ENCODE measurements at places on chromosomes 1 and 21.

DNA sequence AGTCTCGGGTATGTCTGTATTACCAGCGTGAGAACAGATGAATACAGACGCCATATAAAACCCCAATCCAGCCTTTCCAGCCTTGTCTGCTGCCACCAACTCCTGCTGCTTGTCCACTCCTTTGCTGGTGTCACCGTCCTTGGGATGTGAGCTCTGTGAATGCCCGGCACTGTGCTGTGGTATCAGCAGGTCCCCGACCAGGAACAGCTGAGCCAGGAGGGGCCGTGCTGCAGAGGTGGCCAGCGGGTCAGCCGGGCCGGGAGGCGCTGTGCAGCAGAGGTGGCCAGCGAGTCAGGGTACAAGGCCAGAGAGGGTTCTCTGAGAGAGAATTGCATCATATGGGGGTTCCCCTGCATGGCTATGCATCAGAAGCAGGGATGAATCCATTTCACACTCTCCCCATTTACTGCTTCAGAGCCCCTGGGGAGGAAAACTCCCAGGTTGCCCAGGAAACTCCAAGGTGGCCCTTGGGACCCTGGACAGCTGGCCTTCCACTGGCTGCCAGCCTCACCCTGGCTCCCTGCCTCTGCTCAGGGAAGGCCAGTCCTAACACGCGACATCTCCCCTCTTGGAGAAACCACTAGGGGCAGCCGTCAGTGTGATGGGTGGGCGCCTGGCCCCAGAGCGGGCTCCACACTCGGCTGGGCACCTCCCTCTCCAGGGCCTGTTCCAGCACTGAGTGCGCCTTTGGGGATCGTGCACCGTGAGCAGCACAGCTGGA is 122.4 kb upstream of the COL6A1 start:
- DNase-seq = no peak

- no peak for DNase-seq
These were observed 940 bp upstream of the PRKCZ start for GRCh38 chr1:2049225-2049717.

- no peak for DNase-seq
These were observed 35.9 kb downstream of the ST3GAL3 start for GRCh38 chr1:43743206-43743605.

GRCh38 chr1:164659621-164660411 is 100.8 kb downstream of the PBX1 start:
- no peak for DNase-seq

DNA sequence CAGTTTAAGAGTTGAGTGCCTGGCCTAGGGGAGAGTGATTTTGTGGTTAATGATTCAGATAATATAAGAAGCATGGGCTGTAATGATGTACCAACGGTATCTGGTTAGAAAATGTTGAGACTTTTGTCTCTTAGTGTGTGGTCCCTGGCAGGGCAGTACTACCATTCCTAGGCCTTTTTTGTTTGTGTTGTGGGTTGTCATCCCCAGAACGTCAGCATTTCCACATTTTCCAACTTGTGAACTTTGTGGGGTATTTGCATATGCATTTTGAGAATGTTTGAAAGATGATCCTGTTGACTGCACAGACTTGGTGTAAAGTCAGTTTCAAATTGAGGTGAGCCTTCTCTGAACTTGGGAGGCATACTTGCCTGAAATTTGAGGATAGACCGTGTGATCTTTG is 11.4 kb downstream of the NEK7 start:
- DNase-seq = peak; percentile 79

GRCh38 chr1:33049371-33049770 is 12.7 kb upstream of the AK2 start:
- no peak for DNase-seq

DNA sequence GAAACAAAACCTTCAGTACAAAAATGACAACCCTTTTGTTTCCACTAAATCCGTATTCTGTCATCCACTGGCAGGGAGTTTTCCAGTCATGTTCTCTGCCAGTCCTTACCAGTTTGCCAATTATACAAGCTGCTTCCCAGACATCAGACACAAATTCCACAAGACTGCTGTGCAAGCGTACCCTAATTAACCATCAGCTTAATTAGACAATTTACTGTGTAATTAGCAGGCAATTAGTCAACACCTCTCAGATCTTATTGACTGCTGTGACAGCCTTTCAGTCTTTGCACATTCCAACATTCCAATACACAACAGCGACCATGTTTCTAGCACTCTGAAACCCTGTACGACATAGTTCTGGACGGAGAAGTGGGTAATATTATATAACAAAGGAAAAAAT is 420.1 kb downstream of the DPYD start:
- DNase-seq = no peak

DNA sequence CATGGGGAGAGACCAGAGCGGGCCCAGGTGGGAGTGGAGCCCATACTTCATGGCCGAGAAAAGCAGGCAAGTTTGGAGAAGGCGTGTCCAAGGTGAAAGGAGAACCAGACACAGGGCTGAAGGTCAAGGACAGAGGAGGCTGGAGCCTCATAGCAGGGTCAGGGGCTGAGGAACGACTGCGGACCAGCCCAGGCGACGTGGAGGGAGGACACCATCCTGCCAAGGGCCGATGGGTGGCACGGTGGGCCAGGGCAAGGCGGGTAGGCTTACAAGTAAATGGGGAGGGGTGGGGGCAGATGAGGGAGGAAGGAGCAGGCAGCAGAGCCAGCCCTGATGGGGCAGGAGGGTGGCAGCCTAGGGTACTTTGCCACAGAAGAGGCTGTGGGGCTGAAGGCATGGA is 18.2 kb upstream of the GPR153 start:
- no peak for DNase-seq

DNA sequence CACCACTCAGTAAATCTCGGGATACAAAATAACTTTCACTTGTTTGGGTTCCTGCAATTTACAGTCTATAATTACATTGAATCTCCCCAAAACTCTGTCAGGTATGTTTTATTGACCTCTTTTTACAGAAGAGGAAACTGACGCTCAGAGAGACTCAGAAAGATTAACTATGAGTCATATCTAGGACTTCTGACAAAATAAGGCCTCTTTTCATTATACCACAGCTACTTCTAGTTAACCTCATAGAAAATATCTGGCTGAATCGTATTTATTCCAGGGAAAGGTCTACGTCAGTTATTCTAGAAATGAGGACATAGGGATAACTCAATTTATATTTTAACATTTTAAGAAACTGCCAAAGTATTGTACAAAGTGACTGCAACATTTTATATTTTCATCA is 211.1 kb upstream of the FAM78B start:
- DNase-seq = no peak

GRCh38 chr1:204376919-204377799 is 17.4 kb upstream of the PLEKHA6 start:
- DNase-seq = no peak

DNA sequence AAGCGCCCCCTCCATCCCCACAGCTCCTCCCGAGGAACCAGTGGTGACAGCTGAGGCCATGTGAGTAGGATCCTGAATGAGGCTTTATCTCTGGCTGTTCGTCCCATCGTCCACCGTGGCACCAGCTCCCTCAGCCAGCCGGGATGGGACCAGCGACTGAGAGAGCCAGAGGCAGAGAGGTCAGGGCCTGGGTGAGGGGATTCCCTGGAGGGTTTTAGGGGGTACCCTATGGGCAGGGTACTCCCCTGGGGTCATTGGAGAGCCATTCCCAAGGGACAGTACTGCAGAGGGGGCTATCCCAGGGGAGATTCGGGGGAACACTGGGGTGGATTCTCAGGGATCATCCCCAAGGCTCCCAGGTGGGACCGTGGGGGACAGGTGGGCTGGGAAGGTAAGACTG is 2.4 kb downstream of the TMEM125 start:
- DNase-seq = no peak

DNA sequence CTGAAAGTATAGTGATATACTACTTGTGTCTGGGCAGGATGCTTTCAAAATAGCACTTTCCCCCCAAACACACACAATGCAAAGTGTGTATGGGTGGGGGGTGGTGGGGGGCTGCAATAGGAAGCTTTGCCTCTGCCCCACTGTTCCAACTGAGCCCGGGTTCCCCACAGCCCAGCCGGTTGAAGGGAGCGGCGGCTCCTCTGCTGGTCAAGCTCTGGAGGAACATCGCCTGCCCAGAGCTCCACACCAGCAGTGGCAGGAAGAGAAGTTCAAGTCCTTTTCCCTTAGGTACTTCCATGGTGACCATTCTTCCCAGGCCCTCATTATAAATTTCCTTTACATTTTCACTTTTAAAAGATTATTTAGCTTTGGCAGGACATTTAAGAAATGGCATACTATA is 74.9 kb downstream of the CAPZB start:
- DNase-seq = no peak

- DNase-seq = no peak
These were observed 59.1 kb downstream of the PLXNA2 start for GRCh38 chr1:208184966-208185654.

- DNase-seq = no peak
These were observed 344.6 kb downstream of the LMO4 start for GRCh38 chr1:87673309-87673708.

DNA sequence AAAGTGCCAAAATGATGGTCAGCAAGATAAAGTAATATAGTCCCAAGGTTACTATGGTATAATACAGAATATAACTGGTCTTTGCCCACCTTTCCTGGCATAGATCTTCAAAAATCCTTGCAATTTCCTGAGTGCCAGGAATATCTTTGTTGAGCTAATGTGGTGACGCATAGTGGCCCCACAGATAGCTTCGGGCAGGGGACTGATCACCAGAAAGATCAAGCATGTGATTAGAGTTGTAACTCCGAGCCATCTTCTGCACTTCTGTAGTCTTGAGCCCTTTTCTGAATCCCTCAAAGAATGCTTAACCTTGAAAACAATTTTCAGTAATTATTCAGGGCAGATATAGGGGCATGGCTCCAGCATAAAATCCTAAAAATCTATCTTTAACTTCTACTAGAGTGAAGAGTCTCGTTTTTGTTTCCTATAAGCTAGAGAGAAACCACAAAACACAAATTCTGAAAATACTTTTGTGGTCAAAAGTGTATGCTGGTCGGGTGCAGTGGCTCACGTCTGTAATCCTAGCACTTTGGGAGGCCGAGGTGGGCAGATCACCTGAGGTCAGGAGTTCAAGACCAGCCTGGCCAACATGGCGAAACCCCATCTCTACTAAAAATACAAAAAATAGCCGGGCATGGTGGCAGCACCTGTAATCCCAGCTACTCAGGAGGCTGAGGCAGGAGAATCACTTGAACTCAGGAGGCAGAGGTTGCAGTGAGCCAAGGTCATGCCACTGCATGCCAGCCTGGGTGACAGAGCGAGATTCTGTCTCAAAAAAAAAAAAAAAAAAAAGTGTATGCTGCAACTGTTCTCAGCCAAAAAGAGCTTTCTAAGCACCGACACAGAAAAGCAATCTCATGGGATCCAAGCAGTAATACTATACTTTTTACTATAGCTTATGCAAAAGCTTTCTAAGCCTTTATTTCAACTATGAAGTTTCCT is 62.8 kb downstream of the NVL start:
- no peak for DNase-seq

DNA sequence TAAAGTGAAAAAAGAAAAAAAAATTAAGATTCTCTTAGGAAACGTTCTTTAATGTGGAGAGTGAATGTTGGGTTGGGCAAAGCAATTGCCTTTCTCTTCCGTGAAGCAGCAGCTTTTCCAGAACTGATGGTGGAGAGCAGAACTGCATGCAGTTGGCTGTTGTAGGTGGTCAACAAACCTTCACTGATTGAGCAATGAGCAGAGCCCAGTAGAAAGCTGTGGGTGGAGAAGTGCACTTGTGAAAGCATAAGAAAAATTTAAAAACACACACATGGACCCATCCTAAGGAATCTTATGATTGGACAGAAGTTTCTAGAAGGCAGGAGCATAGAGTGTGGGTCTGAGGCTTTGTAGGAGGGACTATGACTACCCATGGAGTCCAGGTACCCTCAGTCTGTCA is 4.5 kb downstream of the PRELP start:
- DNase-seq = peak; percentile 13

DNA sequence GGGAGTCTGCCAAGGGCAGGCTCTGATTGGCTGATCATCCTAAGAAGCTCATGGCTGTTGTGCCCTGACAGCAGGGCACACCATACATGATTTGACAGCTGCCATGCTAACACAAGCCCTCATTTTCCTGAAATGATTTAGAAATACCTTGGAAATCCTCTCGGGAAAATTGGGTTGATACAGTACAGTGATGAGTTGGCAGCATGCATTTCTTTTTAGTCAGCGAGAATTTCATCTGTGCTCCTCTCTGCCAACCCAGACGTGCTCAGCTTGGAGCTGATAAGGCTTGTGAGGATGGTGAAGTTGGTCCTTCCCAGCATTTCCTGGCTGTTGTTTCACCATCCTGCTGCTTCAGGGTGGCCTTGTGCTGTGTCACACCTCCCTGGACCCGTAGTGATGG is 22.6 kb upstream of the KCNQ4 start:
- DNase-seq = no peak

- DNase-seq = peak; percentile 22
These were observed 35.8 kb downstream of the EVI5 start for GRCh38 chr1:92749024-92749634.

- no peak for DNase-seq
These were observed 394.3 kb downstream of the NTNG1 start for GRCh38 chr1:107535091-107535490.

DNA sequence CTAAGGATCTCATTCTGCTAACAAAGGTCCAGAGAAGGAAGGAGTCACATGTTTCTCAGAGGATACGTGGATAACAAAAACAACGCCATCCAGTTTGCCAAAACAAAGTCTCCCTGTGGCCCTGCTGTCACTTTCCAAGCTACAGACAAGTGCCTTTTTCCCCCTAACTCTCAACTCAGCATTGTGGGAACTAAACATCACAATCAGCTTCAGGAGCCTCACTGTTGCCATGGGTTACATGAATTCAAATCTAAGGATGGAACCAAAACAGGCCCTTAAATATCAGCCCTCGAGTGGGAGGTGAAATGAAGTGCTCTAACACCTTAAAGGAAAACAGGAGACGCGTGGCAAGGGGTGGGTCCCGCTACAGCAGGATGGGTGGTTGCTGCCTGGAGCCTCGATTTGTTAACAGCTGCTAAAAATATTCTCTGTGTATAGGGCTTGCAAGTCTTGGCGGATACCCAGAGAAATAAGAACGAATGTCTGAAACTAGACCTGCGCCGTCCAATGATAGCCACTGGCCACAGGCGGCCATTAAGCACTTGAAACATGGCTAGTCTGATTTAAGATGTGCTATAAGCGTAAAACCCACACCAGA is 66.4 kb upstream of the SOD1 start:
- DNase-seq = no peak

DNA sequence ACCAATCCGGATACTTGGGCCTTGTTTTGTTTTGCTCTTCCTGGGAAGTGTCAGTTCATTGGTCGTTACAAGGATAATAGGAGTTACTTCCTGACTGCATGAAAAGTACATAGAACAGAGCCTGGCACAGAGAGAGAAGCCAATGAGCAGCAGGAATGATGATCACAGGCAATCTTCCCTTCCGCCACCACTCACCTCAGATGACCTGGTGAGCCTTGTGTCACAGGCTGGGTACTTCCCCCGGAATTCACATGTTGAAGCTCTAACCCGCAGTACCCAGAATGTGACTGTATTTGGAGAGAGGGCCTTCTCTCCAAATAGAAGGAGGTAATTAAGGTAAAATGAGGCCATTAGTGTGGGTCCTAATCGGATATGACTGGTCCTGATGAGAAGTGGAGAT is 18.8 kb upstream of the GPR137B start:
- DNase-seq = no peak

- DNase-seq = no peak
These were observed 1435.5 kb downstream of the MRPL39 start for GRCh38 chr21:24171736-24172135.

Measured in SJSA1 (cell line).